ENCODE measurements at places on chromosomes 7 and 10.

DNA sequence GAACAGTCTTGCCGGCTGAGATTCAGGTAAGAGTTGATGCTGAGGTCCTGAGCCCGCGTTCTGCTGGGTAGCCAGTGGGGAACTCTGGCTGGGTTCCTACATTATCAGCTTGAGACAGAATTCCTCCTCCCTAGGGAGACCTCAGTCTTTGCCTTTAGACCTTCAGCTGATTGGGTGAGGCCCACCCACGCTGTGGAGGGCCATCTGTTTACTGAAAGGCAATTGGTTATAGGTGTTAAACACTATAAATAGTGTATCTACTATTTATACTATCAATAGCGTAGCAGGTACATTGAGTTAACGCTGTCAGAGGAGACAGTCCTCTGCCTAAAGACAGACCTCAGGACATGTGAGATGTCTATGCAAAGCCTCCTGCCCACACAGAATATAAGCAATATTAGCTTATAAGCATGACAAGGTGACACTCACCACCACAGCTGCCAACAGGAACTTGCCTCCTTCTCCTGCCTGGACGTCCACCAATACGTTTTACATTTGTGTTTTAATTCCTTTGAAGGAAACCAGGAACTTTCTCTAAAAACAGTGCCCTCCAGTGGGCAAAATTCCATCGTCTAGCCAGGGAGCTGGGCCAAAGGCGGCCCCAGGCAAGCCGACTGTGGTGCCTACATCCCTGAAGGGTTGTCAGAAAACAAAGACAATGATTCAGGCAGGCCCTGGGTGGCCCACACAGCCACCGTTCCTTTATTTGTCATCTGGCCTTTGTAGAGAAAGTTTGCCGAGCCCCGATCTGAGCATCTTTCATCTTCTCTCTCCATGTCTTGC, 58.8 kb downstream of the INSIG1 start:
- no peak for DNase-seq

DNA sequence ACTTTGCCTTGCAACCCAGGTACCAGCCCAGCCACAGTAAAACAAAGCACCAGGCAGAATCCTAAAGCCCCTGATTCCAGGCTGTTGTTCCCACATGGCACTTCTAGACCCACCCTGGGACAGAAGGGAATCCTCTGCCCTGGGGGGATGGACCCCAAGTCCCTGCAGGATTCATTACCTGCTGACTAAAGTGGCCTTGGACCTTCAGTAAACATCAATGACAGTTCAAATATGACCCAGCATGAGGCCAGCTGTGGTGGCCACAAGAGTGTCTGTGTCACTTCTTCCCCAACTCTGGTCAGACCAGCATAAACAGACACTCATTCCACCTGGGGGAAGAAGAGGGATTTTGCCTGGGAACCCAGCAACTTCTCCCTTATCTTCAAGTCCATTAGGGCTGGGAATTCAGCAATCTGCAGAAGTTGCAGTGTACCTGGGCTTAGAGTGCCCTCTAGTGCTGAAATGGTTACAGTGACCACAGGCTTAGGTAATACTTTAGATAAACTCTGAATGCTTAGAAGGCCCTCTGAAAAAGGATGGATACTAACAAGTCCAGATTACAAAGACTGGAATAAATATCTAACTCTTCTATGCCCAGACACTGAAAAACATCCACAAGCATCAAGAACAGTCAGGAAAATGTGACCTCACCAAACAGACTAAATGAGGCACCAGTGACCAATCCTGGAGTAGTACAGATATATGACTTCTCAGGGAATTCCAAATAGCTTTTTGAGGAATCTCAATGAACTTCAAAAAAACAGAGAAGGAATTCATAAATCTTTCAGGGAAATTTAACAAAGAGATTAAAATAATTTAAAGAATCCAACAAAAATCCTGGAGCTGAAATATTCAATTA, 108.5 kb upstream of the TMEM168 start:
- peak; percentile 53 for DNase-seq

DNA sequence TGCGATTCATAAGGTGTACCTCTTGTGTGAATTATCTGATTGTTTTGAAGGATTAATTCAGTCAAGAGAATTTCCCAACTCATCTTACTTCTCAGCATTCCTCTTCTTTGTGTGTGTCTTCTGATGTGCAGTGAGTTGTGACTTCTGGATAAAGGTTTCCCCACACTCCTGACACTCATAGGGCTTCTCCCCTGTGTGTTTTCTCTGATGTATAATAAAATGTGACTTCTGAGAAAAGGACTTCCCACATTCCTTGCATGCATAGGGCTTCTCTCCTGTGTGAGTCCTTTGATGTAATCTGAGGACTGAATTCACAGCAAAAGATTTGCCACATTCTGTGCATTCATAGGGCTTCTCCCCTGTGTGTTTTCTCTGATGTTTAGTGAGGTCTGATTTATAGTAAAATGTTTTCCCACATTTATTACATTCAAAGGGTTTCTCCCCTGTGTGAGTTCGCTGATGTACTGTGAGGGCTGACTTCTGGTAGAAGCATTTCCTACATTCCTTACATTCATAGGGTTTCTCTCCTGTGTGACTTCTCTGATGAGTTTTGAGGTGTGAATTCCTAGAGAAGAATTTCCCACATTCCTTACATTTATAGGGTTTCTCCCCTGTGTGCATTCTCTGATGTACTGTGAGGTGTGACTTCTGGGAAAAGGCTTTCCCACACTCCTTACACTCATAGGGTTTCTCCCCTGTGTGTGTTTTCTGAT, 24.2 kb downstream of the ZNF25 start:
- no peak for DNase-seq

DNA sequence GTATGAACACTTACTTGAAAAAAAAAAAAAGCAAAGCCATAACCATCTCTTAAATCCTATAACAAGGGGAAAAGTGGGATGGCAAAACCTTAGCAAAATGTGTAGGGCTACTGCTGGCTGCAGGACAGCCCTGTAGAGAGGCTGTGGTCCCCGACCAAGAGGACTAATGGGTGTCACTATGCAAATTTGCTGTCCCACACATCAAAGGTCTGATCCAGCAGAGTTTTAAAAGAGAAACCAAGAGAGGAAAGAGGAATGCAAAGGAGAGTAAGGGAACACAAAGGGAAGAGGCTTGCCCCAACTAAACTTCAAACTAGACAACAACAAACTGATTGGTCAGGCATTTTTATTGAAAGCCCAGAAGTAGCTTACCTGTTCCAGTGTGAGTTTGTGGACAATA, 3.1 kb upstream of the ZNRF2 start:
- no peak for DNase-seq

- DNase-seq: no peak
These were observed 157.0 kb downstream of the TPST1 start for GRCh38 chr7:66362136-66362535.

GRCh38 chr10:84179059-84179710, 5.6 kb downstream of the GPR15LG start:
- DNase-seq: no peak

- DNase-seq: no peak
These were observed 32.4 kb downstream of the ITIH5 start for GRCh38 chr10:7634142-7634894.

GRCh38 chr7:66807736-66808135, 67.2 kb downstream of the RABGEF1 start:
- DNase-seq: no peak

DNA sequence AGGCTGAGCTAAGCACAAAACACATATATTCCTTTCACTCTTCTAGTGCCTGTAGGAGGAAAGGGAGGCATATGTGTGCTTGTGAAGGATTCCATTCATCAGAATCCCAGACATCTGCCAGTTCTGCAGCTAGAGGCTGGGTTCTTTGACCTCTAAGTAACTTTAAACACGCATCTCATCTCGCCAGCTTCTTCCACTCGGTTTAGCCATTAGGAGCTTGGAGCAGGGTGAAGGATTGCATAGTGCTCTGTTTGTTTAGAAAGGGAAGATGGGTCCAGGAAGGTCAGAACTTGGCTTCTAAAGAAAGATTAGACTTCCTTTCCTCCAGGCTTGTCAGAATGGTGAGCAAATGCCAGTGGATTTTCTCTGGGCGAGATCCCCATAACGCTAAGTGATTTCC, 43.6 kb downstream of the HK1 start:
- DNase-seq: no peak

GRCh38 chr10:122508021-122508420, 46.7 kb downstream of the HTRA1 start:
- no peak for DNase-seq

GRCh38 chr10:1212571-1213141, 156.5 kb downstream of the WDR37 start:
- no peak for DNase-seq

DNA sequence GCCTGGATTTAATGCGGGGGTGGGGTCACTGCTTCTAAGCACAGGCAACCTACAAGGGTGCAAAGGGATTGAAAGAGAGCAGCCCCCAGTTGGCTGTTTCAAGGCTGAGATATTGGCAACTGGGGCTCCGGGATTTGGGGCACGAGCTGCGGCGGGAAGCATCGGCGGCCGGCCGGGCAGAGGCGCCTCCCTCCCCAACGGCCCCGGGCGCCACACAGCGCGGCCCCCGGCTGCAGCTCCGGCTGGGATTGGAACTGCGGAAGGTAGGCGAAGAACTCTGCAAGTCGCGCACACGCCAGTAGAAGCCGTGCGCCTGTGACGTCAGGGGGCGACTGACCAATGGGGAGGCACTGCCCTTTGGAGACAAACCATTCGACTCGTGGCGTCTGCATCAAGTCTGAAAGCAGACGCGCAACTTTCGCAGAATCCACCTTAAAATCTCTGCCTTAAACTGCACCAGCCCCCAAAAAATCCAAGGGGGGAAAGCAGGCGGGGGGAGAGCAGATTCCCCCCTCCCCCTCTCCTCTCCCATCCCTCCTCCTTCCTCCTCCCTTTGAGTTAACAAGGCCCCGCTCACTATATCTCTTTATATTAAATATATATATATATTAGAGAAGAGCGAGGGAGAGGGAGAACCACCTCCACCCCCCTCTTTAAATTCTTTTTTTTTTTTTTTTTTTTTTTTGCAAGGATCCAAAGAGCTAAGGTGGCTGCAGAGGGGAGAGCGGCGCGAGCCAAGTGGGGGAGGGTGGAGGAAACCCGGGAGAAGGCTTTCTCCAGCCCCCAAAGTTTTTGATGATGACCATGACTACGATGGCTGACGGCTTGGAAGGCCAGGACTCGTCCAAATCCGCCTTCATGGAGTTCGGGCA, at the start of gene DLX6:
Gene DLX6, plus strand, starts transcription at position 371 of the 872 bp plus-strand sequence. Its CDS starts 425 bp downstream, at position 796.
- DNase-seq: no peak

DNA sequence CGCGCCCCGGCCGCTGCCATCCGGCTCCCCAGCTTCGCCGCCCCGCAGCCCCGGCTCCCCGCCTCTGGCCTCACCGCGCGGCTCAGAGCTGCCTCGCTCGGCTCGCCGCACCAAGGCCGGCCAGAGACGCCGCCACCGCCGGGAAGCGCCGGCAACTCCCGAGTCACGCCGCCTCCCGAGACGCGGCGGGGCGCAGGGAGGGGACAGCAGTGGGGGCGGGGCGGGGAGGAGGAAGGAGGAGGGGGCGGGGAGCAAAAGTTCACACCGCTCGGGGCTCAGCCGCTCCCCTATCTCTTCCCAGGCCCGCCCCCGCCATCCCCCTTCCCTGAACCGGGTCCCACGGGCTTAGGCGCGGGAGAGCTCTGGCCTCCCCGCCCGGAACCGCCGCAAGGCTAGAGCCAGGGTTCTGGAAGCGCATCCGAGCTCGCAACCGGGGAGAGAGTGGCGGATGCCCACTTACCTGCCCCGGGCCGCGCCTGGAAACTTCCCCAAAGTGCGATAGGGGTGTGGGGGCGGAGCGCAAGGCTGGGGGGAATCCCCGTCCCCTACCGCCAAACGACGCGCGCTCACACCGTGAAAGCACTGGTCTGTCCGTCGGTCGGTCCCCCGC, 1.0 kb downstream of the CHST15 start:
- no peak for DNase-seq

DNA sequence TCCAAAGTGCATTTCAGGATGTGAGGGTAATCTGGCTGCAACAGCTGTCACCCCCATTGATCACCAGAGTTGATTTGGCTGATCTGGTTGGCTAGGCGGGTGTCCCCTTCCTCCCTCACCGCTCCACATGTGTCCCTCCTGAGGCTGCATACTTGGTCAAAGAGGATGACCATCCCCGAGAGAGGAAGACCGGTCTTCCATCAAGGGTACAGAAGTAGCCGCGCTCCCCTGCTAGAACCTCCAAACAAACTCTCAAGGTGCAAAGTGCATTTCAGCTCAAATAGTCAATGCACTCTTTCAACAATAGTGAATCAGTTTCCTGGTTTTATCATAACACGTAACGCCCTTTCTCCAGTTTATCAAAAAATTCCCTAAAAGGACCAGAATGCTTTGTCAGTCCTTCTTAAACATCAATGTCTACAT, 44.6 kb downstream of the CARD11 start:
- DNase-seq: no peak

GRCh38 chr10:112517451-112517862, 70.4 kb downstream of the VTI1A start:
- no peak for DNase-seq

DNA sequence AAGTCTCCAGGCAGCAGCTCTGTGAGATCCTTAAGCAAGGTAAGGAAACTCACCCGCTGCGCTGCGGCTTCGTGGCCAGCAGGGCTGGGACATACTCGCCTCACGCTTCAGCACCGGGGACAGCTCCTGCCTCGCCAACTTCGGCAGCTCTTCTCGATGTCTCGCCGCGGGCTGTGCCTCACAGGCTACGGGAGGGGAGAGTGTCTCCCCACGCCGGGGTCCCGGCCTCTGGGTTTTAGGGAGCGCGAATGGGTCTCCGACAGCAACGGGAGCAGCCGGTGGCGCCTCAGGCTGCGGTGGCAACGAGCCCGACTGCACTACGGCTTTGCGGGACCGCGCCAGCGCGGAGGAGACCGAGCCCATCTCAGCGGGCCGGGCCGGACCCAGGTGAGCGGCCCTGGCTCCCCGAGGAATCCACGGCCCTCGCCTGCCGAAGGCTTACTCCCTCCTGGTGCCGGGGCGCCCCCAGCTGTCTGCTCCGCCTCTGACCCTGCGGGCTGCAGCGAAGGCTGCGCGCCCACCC, 62.4 kb downstream of the LSM5 start:
- DNase-seq: peak; percentile 54
